ENCODE measurements at places on chromosomes 5 and 9.

GRCh38 chr9:108534741-108535140 lies 321.0 kb downstream of the ACTL7B start:
- no peak for DNase-seq

- no peak for DNase-seq
Measured at GRCh38 chr5:143874312-143874711, 62.4 kb downstream of the HMHB1 start.

- no peak for DNase-seq
Measured at GRCh38 chr9:114177423-114178064, 22.2 kb downstream of the COL27A1 start.

- no peak for DNase-seq
Measured at GRCh38 chr9:37283730-37284325, 138.7 kb upstream of the GRHPR start.

DNA sequence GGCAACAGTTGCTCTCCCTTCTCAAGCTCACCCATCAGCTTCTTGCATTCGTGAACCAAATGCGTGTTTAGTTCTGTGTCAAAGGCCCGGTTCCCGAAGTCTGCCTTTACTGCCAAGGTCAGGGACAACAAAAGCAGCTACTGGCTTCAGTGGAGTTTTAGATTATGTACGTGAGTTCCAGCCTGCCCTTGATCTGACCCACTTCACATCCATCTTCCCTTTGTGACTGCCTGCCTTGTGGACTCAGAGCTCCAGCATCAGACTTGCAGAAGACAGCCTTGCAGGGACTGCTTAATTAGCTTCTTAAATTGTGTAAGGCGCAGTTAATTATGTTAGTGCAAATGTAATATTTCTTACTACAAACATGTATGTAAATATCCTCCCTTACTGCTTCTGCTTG lies 774.7 kb upstream of the EDIL3 start:
- no peak for DNase-seq

- DNase-seq = no peak
Measured at GRCh38 chr5:143016777-143017516, 246.8 kb downstream of the ARHGAP26 start.

GRCh38 chr5:32709750-32710549 lies 1.2 kb upstream of the NPR3 start:
- DNase-seq = peak; percentile 76

GRCh38 chr9:14051419-14051818 lies 262.5 kb downstream of the NFIB start:
- DNase-seq = no peak

- peak; percentile 76 for DNase-seq
Measured at GRCh38 chr9:27353474-27354229, 56.7 kb upstream of the EQTN start.

- DNase-seq = no peak
Measured at GRCh38 chr5:120582635-120583034, 118.5 kb downstream of the PRR16 start.

- DNase-seq = no peak
Measured at GRCh38 chr5:180670157-180670556, 20.8 kb upstream of the FLT4 start.

DNA sequence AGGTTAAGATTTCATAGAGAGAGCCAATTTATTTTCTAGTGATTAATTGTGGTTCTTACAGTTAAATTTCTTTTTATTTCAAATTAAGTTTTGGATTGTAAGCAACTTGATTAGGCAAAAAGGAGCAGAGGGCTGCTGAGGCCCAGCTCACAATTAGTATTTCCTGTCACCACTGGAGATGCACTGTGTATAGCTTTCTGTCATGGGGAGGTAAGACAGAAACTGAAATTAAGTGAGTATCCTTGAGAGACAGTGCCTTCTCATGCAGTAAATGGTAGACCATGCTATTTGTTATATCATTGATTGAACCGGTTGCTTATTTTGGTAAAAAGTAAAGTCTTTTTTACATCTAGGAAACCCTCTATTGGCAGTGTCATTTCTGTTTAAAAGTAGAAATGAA lies 190.7 kb downstream of the CCDC171 start:
- no peak for DNase-seq

GRCh38 chr9:29183971-29184370 lies 1610.7 kb upstream of the C9orf72 start:
- no peak for DNase-seq

DNA sequence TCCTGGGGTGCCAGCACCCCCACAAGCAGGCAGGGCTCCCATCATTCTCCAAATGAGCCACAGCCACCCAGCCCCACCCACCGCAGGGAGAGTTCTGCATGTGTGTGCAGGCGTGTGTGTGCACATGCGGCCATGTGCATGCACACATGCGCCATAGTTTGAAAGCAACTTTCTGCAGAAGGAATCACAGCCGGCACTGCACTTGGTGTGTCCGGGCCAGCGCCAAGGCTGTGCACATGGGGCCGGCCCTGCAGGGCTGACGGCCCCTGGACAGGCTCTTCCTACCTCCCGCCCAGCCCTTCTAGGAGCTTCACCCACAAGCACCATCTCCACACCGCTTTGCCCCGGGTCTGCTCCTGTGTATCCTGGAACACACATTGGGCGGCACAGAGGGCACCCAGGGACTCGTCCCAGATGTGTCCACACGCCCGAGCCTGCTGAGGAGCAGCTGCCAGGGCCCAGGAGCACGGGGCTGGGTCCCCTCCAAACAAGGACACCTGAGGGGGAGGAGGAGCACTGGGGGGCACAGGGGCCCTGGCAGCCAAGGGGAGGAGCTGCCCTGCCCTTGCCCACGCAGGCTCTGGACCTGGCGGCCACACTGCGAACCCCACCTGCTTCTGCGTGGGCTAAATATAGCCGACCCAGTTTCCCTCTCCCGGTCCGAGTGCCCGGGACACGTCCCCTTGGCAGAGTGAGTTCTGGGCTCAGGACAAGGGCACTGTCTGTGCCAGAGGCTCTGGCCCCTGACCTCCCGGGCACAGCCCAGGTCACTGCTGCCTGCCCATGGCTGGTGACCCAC lies 19.1 kb downstream of the TPPP start:
- DNase-seq = peak; percentile 69

- DNase-seq = no peak
Measured at GRCh38 chr5:130923543-130924124, 241.4 kb downstream of the HINT1 start.

DNA sequence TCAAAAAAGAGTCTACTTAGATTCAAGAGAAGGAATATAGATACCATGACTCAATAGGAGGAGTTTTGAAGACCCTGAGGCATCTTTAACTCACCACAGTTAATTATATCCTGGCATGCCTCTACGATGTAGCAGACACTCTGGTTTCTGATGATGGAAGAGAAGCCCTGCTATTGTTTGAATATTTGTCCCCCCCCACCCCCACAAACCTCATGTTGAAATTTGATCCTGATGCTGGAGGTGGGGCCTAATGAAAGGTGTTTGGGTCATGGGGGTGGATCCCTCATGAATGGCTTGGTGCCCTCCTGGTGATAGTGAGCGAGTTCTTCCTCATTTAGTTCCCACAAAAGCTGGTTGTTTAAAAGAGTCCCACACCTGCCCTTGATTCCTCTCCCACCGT lies 147.9 kb upstream of the TBCA start:
- DNase-seq = no peak

- DNase-seq = no peak
Measured at GRCh38 chr9:96599298-96599697, 20.3 kb downstream of the CDC14B start.
